ENCODE measurements at places on chromosomes 5 and 9.
A peak's percentile ranks its signal among the peaks of the same experiment; 100 is the strongest.

DNA sequence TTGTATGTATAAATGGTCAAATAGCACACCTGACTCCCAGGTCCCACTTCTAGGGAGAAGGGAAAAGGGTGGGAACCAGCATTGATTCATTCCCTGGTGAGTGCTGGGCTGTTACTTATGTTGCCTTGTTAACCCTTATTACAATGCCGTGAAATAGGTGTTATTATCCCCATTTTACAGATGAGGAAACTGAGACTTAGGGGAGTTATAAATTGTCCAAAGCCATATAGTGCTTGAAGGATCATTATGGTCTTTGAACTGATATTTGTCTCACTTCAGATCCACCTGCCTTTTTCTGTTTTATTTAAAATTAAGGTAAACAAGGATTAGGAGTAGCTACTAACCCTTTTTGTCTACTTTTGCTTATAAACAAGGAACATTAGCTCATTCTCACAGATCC lies 16.5 kb downstream of the TMEM268 start:
- DNase-seq: no peak

GRCh38 chr5:178389026-178389729 lies 156.6 kb upstream of the PHYKPL start:
- DNase-seq: no peak

DNA sequence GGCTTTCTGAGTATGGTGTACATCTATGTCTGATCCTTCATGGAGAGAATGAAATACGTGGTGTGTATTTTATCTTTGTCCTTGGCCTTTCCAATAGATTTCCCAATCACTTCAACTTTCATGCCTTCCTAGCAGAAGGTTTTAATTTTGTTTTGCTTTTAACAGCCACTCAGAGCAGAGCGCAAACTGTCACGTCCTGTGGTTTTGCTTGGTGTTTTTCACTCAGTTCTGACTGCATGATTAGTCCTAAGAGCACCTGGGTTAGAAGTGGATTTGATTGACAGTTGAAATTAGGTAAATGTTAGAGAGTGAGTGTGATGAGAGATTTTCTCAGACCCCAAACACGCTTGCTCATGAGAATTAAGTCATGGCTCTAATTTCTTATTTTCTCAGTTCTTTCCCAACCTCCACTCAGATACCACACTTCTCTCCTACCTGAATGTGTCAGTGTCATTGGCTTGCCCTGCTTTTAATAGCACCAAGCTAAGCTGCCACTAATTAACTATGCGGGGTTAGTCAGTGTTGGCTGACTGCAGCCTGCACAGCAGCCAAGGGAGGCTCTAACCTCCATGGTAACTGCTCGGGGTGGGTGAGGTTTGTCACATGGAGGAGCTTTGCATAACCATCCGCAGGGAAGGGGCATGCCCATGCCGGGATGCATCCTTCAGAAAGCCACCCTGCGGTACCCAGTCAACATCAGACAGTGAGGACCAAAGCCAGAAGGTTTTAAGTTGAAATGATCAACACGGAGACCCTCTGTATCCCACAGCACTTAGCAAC lies 173.4 kb downstream of the NR3C1 start:
- DNase-seq: peak; percentile 56

GRCh38 chr9:131308906-131309529 lies 19.5 kb downstream of the PLPP7 start:
- DNase-seq: no peak

DNA sequence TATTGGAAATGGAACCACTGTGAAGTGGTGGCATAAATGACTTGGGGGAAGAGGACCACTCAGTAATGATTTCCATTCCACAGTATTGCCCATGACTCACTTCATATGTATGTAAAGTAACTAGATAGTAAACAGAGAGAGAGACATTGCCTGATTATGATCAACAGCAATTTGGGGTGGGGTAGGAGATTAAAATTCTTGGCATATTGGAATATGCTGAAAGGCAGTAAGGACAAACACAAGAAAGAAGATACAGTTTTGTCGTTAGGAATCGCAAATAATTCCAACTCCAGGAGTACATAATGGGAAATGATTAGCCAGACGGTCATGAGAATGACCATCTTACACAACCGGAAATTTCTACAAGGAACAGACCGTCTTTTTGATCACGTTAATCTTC lies 1.5 kb upstream of the HMGCS1 start:
- DNase-seq: no peak

DNA sequence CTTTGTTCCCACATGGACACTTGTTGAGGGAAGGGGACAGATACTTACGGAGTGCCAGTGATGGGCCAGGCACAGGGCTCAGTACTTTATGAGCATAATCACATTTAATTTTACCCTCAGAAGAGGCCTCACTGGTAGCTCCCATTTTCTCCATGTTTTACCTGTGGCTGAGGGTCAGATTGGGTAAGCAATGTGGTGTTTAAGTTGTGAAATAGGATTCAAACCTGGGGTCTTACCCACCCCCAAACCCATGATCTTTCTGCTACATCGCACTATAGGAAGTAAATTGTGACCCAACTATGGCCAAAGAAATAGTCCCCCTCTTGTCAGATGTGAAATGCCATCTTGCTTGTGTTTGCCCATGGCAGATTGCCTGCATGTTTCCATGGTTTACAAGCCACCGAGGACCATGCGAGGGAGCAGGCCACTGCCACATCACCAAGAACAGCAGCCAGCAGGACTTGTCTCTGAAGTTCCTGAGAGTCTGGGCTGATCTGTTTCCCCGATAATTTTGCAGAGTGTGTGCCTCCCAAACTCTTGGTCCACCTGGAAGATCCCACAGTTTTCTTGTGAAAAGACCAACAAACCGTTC lies 95.4 kb downstream of the MACROH2A1 start:
- DNase-seq: no peak

- DNase-seq: no peak
Measured at GRCh38 chr5:38468202-38468673, 88.2 kb downstream of the LIFR start.

- DNase-seq: no peak
Measured at GRCh38 chr9:18710065-18710464, 236.1 kb downstream of the ADAMTSL1 start.

DNA sequence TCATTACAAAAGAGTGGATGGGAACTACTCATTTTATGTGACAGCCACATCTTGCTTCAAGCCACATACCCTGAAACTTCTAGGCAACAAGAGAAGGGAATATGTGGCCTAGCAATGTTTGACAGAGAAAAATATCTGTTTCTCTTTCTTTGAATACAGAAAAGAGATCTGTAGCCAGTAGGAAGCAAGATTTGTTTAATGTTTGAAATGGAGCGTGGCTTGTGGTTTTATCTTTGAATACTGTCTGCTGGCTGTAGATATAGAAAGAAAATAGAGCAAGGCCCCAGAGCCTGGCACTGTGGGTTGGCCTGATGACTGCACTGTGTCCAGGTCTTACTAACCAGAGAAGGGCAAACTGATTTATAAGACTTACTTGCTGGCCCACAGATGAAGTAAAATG lies 133.8 kb downstream of the ARHGEF28 start:
- DNase-seq: no peak

DNA sequence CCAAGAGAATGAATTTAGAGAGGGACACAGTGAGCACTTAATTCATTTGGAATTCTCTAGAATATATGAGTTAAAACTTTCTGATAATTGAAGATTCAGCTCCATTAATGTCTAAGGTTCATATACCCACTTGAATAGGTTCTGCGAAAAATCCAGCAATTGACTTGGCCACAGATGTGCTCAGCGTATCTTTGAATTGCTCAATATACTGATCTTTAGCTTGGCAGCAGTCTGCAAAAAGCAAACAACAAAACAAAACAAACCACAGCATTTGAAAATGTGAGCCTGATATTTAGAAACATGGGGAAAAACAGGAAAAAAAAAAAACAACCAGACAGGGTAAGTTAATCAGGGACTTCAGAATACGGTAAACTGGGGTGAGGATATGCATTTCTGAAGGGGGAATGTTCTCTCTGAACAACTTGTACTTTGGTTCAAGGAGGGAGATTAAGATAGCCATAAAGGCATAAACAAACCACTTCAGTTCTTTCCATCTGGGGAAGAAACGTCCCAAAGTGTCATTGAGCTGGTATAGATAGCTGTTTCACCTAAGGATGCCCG lies 21.4 kb downstream of the AGXT2 start:
- no peak for DNase-seq

DNA sequence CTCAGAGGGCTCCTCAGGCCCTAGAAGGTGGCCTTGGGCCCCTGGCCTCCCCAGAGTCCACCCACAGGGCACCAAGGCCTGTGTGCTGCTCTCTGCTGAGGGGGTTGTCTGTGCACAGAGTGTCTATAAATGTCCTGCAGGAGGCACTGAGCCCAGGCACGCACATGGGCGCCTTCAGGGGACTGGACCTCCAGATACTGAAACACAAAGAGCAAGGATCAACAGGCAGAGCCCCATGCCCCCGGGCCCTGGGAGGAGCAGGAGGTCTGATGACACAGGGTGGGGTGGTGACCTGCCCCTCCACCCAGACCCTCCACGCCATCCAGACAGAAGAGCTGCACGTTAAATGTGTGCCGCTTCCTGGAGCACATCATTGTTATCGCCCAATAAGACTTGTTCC lies 64.6 kb upstream of the SIMC1 start:
- DNase-seq: no peak

DNA sequence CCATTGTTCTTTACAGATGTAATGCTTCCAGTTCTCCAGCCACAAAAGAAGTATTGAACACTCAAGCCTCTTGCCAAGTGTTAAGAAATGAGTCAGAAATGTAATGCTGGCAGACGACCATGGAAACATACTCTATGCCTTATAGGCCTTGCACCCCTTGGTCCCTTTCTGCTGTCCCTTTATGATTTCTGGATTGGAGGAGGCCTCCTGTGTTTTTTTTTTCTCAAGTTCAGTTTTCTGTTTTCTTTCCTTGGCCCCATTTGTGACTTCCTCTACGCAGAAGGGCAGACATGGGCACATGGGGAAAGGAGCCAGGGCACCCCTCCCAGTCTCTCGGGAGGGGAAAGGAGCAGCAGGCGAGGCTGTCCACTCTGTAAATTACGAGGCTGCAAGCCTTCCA lies 53.4 kb downstream of the SNX18 start:
- DNase-seq: no peak

DNA sequence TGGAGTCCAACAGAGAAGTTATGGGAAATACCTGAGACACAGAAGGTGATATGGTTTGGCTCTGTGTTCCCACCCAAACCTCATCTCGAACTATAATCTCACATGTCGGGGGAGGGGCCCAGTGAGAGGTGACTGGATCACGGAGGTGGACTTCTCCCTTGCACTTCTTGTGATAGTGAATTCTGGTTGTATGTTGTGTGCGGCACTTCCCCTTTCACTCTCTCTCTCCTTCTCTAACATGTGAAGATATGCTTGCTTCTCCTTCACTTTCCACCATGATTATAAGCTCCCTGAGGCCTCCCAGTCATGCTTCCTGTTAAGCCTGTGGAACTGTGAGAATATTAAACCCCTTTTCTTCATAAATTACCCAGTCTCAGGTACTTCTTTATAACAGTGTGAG lies 96.1 kb downstream of the TMEM232 start:
- DNase-seq: no peak

DNA sequence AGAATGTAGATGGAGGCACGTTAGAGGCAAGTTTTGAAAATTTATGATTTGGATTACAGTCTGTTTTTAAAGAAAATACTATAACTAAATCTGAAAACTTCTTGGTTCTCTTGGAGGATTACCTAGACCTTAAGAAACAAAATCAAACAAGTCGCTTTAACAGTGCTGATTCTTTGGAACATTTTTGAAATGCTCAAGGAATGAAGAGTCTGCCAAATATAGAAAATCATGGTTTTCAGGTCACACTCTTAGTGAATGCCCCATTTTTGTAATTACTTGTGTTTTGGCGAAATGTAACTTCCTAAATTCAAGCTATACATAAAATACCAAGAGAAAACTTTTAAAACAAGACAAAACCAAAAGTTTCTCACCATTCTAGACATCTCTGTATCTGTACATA lies 93.2 kb downstream of the EQTN start:
- DNase-seq: no peak

DNA sequence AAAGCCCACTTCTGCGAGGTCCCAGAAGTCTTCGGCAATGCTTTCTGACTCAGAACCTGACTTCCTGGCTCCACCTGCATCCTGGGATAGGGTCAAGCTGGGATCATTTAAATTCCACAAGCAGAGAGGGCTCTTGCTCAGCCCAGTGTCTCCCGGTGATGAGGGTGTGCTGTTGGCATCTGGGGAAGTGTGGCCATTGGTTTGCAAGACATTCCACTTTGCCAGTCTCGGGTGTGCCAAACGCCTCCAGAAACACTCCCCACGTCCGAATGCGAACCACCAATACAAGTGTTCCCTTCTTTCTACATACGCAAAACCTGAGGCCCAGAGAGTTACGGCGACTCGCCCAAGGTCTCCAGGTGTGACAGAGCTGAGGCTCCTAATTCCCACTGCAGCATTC lies 43.1 kb upstream of the FCN2 start:
- no peak for DNase-seq

DNA sequence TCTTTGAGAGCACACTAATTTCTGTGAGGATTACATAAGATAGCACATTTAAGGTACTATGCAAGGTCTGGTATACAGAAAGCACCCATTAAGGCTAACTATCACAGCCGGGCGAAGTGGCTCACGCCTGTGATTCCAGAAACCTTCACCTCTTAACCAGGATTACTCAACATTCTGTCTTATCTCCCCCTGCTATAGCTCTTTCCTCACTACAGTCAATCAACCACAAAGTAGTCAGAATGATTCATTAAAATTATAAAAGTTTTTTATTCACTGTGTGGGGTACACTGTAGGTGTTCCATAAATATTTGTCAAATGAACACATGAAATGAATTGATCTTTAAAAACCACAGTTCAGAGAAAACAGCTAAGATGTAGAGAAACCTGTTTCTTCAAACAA lies 48.7 kb downstream of the CHD1 start:
- DNase-seq: no peak

GRCh38 chr9:134641173-134641989 lies at the start of gene COL5A1:
Gene COL5A1, plus strand, starts transcription at chr9:134641803. Its CDS starts 385 bp downstream, at chr9:134642188.
- peak; percentile 45 for DNase-seq

DNA sequence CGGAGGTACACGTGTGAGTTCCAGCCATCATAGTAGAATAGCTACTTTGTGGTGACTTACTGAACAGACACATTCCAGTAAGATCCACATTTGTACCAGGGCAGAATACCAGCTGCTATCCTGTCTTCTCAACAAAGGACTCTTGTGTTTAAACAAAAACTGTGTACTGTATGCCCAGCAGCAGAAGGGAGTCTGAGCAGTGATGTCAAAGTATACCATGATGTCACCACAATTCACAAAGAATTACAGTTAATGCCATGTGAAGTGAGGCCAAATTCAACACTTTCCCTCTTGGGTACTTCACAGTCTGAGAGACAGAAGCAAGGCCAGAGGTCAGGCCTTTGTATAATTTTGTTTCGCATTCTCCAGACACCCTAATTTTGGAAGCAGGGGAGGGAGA lies 137.0 kb downstream of the ADAMTSL1 start:
- no peak for DNase-seq

DNA sequence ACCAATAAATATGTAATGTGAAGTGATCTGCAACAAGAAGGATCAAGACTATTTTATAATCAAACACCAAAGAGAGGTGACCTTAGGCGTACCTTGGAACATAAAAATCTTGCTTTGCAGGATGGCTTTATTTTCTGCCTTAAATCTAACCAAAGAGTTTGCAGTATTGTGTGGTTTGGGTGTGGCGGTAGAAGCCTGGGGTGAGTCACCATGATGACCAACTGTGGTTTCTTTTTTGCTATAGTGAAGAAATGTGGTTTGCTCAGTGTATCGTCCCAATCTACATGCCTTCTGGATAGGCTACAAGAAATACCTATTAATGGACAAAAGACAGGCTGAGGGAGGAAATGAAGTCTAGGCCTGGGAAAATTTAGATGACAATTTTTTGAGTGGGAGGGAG lies 5.1 kb upstream of the CAST start:
- peak; percentile 61 for DNase-seq
